CD4-positive, alpha-beta T cell treated with Interleukin-17A for 4 hours (primary cell): ENCODE measurements at places on chromosomes 3 and 15.

DNA sequence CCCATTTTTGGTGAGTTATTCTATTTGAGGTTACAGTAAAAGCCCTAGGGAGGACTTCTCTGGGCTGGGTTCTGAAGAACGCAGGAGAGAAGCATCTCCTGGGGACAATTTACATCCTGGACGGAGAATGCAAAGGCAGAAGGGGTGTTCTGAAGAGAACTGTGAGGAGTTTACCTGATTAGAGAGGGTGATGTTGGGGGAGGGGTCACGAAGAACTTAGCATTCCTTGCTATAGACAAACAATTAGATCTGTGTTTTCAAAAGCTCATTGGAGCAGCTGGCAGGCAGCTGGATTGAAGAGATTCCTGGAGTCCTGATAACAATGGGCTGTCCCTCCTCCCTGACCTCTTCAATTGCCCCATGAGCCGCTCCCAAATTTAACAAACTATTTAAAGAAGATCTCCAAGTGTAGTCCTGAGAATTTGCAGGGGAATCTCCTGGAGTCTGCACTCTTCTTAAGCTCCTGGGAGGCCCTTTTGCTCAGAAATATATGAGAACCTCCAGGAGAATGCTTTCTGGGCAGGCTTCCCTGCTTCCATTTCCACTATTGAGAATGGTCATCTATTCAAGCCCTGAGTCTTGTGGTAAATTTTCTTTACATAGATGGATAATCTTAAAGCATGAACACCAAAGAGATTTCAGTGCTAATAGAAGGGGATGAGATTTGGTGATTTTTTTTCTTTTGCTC lies 55.3 kb downstream of the ARHGAP31 start:
- no peak for DNase-seq

- DNase-seq: no peak
Observed at GRCh38 chr3:101725890-101726275, 1.5 kb downstream of the CEP97 start.

GRCh38 chr15:74278207-74278606 lies 42.1 kb downstream of the CCDC33 start:
- DNase-seq: no peak

GRCh38 chr15:90249203-90249863 lies at the start of gene TTLL13:
TSS of gene TTLL13 (plus strand) at chr15:90249556. CDS start at chr15:90250631, 1,075 bp downstream.
- peak; percentile 80 for DNase-seq

GRCh38 chr3:99637368-99638111 lies 854 bp upstream of the COL8A1 start:
- DNase-seq: no peak

DNA sequence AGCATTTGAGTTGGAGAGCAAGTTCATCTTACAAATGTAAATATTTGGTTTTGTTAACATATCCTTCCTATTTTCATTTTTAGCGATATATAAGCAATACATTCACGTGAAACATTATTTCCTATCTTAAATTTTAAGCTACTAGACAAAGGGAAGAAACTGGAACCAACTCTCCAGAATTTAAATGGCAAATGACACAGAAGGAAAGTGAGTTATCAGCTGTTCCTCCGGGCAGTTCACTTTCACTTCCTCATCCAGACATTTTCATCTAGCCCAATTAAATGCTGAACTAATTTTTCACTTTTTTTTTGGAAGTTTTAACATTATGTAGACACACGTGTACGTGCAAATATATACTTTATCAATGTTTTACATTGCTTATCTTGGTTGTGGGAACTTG lies 58.7 kb downstream of the MORC1 start:
- DNase-seq: no peak
